ENCODE measurements at places on chromosomes 3 and 15.
A peak's percentile ranks its signal among the peaks of the same experiment; 100 is the strongest.

DNA sequence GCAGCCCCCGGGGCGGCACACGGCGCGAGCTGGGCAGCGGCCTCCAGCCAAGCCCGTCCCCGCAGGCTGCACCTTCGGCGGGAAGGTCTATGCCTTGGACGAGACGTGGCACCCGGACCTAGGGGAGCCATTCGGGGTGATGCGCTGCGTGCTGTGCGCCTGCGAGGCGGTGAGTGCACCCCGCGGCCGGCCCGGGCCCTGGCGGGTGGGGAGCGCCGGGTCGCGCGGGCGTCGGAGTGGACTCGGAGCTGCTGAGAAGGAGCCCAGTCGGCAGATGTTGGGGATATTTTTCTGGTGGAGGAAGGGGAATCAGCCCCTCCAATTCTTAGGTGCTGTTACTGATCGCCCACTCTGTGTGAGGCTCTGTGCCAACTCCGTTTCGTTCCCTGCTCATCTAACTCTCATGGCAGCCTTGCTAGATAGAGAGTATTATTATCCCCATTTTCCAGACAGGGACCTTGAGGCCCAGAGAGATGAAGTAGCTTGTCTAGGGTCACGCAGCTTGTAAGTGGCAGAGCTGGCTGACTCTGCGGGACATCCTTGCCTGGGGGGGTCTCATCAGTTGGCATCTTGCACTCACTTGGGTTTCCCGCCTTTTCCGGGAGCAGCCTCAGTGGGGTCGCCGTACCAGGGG, 890 bp downstream of the CHRD start:
- DNase-seq: no peak

DNA sequence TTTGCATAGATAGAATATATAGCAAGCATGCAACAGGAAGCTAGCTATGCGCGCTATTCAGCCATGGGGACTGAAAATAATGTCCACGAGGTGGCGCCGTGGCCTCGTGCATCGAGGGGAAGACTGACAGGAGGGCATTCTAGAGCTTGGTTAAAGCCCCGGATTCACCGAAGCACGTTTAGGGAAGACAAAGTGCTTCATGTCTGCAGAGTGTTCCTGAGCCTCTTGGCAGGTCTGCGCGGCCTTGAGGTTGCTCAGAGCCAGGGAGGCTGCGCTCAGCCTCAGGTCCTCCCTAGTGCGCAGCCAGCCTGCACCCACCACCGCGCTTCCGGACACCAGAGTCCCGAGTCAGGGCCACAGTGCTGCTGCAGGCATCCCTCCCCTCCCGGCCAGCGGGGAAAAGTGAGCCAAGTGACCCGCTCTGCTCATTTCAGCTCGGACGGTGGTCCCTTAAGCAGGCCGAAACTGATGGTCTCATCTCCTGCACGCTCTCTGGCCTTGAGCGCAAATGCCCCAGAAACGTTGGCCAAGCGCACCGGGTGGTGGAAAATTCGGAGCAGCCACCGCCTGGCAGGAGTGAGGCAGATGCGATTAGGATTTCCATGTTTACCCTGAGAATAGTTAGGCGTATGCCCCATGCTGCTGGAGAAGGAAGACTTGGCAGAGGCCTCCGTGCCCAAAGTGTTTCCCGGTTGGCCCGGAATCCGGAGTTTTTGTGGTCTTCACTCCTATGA, 24.8 kb downstream of the GABRA5 start:
- peak; percentile 7 for DNase-seq

- no peak for DNase-seq
Measured at GRCh38 chr3:64422192-64422591, 196.9 kb upstream of the PRICKLE2 start.

GRCh38 chr3:181328346-181328745, 338.8 kb upstream of the DNAJC19 start:
- no peak for DNase-seq

DNA sequence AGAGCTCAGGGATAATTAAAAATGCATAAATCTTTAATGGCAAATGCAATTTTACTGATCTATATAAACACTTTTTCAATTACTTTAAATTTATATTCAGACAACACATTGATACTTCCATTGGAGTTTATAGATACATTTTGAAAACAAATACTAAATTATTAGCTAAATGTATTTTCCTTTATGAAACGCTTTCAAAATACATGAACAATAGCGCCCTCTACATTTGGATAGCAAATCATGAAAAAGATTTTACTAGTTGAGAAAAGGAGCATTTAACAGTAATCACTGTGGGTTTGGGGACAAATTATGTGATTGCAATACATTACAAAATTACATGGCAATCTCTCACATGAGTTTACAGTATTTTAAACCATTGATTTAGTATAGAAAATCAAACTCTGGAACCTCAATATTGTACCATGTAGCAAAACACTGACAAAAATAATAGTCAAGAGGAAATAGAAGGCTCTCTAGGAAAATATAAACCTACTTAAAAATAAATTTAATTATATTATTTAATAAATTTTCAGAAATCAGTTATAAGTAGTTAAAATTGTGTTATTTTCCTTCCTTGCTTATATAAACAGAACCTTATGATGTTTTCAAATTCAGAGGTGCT, 207.9 kb downstream of the ZIC1 start:
- no peak for DNase-seq

DNA sequence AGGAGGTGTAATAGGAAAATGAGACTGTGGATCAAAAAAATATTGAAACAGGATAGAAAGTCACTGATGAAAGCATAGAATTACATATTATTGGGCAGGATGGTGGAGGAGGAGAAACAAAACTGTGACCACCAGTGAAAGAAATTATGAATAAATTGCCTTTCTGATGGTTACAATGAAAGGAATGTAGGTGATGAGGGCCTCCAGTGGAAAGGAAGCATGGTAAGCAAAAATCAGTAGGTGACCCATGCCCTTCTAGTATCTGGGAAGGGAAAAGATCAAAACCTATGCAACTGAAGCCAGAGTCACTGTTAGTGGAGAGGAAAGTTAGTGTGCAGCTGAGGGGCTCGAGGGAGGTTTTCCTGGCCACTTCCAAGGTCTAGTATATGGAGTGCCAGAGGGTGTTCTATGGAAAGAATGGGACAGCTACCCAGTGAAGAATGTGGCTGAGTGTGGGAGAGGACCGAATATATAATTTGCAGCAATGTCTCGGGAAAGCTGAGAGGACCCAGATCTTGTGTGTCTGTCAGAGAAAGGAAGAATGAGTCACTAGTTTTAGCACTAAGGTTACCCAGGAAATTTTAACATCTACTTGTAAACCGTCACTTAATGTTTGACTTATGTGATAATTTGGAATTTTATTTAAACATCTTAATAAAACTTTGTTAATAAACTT, 146.2 kb downstream of the NFKBIZ start:
- DNase-seq: no peak

DNA sequence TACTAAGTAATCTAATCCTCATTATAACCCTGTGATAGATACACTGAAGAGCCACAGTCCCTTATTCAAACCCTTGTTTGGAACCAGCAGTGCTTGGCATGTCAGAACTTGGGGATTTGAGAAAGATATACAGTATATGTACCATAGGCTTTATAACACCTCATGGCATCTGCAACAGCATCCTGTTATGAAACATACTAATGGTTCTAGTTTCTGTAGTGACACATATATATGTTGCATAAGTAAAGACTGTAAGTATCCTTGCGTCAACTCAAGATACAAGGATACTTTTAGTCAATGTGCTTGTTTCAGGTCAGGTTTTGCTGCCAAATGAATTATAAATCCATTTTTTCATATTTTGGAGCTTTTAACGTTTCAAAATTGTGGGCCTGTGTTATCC, 58.5 kb downstream of the CCNL1 start:
- no peak for DNase-seq

- no peak for DNase-seq
Measured at GRCh38 chr3:65762235-65762580, 276.5 kb downstream of the MAGI1 start.

GRCh38 chr3:142009029-142009428, 132.6 kb downstream of the ATP1B3 start:
- DNase-seq: no peak

GRCh38 chr3:108791473-108791872, 31.1 kb upstream of the TRAT1 start:
- no peak for DNase-seq

- no peak for DNase-seq
Measured at GRCh38 chr3:127744253-127744815, 71.6 kb downstream of the ABTB1 start.

- DNase-seq: no peak
Measured at GRCh38 chr3:43087249-43087776, 18.6 kb downstream of the POMGNT2 start.

DNA sequence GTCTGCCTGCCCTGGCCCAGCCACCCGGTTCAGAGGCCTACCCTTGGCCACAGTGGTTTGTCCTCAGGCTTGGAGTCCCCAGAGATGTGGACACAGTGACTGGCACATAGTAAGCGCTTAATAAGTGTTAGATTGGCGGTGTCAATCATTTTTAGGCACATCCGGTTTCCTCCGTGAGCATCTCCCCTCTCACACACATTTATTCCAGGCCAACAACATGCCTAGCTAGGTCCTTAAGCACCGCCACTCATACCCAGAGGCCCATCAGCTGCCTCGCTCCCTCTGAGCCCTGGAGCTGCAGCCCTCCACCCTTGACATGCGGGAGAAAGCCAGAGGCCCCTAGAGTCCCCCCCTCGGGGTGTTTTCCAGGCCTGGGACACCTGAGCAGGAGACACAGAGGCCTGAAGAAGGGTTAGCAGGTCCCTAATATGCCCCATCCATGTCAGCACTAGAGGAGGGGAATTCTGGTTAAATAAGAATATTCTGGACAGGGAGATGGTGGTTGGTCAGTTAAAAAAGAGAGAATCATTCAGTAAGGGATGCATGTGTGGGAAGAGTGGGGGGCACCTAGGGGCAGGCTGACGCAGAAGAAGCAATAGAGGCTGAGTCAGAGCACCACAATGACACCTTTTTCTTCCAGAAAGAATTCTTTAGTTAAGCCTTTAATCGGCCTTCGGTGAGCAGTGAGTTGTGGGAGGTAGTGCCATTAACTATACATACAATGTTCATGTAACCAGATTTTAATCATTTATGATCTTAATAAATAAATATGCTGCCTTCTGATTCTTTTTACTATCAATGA, 22.3 kb downstream of the NR2F2 start:
- DNase-seq: no peak

- no peak for DNase-seq
Measured at GRCh38 chr15:57287123-57287521, 89.2 kb upstream of the CGNL1 start.

GRCh38 chr3:85567071-85567676, 608.4 kb downstream of the CADM2 start:
- peak; percentile 3 for DNase-seq

- DNase-seq: no peak
Measured at GRCh38 chr3:50661321-50661837, 13.3 kb upstream of the DOCK3 start.

- no peak for DNase-seq
Measured at GRCh38 chr3:113193288-113193687, 18.1 kb upstream of the BOC start.

GRCh38 chr3:15449489-15450224, 22.3 kb downstream of the EAF1 start:
- DNase-seq: no peak

- no peak for DNase-seq
Measured at GRCh38 chr3:195556390-195556789, 13.3 kb upstream of the PPP1R2 start.

GRCh38 chr15:67998599-67999133, 55.4 kb upstream of the PIAS1 start:
- no peak for DNase-seq

- DNase-seq: no peak
Measured at GRCh38 chr3:47541583-47542108, 28.1 kb upstream of the ELP6 start.

- no peak for DNase-seq
Measured at GRCh38 chr15:85581495-85581894, 201.1 kb downstream of the AKAP13 start.

DNA sequence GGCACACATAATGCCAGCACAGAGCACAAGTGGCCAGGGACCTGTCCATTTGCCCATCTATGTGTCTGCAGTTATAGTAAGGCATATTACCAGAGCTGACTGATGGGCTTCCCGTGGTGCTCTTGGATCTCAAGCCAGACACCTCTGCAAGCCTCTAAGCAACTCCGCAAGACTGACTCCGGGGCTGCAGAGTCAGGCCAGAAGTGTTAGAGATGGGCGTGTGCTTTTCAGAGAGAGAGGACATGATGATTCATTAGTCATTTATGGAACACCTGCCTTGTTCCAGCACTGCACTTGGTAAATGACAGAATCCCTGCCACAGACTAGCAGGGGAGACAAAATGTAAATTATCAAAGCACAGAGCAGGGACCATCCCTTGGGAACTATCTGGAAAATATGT, 559.0 kb downstream of the PDCD6IP start:
- no peak for DNase-seq

Measured in stimulated activated CD4-positive, alpha-beta T cell treated with anti-CD3 and anti-CD28 coated beads, Interleukin-12 subunit alpha, Interleukin-12 subunit beta, amount 100 ng/mL, for 24 hours (primary cell).